Stimulated activated CD4-positive, alpha-beta T cell treated with anti-CD3 and anti-CD28 coated beads, Interleukin-1b, Interleukin-23, amount 100 ng/mL, for 24 hours (primary cell): ENCODE measurements at places on chromosomes 2 and 18.

DNA sequence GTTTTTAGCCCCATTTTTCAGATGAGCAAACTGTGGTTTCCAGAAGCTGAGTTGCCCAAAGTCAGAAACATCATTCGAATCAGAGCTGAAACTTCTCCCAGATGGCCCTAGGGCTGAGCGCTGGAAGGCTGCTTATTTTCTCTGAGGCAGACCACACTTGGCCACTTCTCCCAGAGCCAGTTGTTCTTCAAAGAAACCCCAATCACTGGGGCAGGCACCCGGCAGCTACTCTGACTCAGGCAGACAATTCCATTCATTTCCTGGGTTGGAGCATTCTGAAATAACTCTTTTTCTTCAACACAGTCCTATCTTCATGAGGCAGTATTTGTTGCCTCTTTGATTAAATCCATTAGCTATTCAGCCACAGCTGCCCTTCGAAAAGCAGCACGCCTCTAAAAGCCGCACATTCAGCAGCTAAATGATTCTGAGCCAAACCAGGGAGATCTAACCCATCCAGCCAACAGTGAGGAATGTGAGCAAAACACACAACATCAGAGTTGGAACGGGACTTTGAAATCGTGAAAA is 40.9 kb downstream of the LRATD1 start:
- no peak for DNase-seq

DNA sequence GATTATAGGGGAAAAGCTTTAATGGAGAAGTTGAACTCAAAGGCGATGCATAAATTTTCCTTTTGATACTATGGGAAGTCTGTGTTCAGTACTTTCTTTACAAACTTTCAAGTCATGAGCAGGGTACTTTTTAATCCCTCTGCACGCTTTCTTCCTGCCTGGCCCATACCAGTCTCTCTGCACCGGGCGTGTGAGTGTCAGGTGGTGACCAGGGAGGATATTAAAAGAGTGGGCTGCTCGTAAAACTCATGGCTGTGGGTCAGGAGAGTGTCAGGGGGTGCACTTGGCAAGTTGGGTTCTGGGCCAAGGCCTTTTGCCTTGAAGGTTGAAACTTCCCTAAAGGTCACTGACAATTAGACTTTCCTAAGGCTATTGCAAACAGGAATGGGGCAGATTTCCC is 367.8 kb downstream of the GPD2 start:
- DNase-seq, result no peak

DNA sequence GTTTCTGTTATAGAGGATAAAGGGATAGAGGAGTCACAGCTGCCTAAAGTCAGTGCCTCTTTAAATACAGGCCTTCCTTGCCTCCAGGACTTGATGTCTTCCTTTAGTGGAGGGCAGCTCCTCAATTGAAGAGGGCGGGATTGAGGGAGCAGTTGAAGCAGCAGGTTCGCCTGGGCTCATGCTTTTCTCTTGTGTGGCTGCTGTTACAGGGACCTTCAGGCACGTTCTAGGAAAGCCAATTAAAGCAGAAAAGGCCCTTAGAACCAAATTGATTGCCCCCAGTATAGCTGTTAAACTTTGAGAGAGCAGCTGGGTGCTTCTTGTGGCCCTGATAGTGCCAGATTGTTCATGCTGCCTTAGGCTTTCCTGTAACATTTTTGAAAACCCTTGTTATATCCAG is 42.0 kb upstream of the LTBP1 start:
- no peak for DNase-seq

DNA sequence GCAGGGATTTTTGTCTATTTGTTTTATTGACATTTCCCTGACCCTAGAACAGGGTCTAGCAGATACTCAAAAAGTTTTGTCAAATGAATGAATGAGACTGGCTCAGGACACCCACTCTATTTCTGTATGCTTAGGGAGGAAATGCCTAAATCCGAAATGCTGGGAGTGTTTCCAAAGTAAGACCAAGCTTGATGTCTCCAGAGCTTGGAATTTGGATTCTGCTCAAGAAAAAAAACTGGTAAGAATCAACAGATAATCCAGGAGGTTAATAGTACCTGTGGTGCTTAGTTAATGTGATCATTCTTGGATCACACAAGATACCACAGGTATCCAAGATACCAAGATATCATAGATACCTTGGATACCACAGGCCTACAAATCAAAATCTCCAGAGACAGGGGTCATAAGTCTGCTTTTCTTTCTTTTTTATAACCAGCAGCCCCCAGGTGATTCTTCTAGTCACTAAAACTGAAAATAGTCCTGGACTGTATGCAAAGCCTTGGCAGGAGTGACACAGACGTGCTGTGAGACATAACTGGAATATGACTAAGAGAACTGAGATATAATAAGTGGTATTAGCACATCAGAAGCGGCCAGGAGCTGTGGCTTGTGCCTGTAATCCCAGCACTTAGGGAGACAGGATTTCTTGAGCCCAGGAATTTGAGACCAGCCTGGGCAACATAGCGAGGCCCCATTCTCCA is 39.9 kb upstream of the SP3 start:
- no peak for DNase-seq

- DNase-seq, result no peak
Observed at GRCh38 chr2:10863837-10864236, 47.9 kb upstream of the KCNF1 start.

DNA sequence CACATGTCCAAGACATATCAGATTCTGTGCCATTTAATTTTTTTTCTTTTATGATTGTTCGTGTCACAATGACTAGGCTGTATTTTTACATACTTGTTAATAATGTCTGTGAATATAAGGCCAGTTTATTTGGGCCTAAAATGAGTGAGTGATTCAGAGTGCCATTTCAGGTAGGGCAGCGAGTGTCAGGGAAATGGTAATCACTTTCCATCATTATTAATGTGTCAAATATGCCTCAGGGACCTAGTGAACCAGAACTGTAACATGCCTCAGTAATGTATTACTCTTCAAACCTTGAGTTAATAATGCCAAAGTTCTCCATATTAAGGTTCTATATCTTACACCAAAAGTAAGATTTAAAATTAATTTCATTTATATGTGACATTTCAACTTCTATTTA is 8.6 kb downstream of the FAM171B start:
- DNase-seq, result no peak

DNA sequence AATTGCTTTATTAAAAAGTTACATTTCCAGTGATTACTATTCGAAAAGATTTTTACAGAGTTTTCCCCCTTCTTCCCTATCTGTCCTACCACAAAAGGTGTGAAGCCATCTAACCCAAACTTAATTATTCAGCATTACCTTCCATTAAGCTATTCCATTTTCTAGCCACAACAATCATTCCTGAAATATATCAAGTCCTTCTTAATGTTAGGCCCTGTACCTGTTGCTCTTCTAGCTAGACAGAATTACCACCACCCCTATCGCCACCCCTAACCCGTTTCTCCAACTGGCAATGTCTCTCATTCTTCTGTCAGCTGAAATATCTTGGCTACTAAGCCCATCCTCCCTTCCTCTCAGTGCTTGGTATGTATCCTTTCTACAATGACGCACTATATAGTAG is 13.9 kb downstream of the IWS1 start:
- no peak for DNase-seq

GRCh38 chr2:235956281-235956970 is 211.8 kb downstream of the GBX2 start:
- DNase-seq, result no peak

GRCh38 chr2:65714866-65715265 is 282.5 kb upstream of the SPRED2 start:
- DNase-seq, result no peak

- DNase-seq, result no peak
Observed at GRCh38 chr2:137221797-137222492, 456.6 kb downstream of the THSD7B start.

GRCh38 chr2:240425697-240426096 is 9.8 kb upstream of the GPC1 start:
- no peak for DNase-seq

DNA sequence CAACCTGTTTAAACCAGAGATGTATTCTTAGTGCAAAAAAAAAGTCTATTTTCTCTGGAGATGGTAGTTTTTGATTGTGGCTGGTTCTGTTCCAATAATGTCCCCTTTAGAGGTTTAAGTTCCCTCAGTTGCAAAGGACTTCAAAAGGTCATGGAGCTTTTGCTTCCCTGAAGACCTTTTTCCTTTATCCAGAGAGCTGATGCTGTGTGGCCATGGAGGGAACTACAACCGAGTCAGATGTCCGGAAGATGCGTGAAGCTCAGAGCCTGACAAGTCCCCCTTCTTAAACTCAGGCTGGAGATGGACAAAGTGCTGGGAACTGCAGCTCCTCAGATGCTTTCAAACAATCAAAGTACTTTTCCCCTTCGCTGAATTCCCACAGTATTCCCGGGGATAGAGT is 176.1 kb downstream of the TMEM18 start:
- no peak for DNase-seq

DNA sequence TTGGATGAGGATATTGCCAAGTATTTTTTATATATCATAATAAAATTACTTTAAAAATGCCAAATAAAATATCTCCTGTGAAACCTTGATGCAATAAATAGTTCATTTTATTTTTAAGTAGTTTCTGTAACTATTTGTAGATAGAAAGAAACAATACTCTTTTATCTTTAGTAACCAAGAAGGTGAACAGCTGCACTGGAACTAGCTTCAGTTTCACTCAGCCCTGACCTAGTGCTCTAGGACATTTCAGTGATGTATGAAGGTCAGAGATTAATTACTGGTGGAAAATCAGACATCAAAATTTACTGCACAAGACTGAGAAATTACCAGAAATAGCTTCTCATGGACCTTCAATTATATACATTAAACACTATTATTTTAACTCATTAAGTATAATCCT is 1305.0 kb downstream of the CNTNAP5 start:
- DNase-seq, result no peak

DNA sequence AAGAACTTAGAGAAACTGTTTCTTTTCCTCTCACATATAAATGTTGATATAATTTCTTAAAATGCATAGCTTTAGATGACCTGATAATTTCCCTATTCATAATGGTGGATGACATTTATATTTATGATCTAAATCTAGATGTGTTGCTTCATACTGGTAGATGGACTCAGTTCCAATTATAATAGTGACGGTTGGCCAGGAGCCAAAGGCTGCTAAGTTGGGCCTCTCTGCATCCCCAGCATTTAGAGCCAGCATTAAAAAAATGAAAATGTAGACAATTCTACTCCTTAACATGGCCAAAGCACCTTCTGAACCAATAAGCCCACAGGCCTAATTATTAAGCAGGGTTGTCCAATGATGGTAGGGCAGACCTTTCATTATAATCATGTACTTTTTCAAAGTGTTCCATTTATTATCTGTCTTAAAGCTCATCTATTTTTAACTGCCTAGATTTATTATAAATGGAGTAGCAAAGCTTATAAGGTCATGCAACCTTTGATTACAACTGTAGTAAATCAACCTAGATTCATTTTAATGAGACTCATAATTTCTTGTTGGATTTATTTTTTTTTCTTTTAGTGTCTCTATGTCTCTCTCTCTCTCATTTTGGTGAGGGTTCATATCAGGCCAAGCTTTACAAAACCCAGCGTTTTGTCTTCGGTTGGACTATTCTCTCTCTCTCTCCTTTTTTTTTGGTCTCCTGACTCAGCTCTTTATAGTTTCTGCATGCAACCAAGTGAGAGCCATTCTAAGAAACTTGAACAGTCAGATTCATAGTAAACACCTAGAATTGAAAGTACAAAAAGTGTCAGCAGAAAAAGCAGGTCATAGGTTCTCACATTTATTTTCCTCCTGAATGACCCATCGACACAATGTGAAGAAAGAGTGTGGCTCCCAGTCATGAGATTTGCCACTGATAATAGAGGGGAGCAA is 2016.1 kb upstream of the PIK3C3 start:
- DNase-seq, result no peak
